ENCODE measurements at places on chromosomes 16 and 17.

- DNase-seq, result no peak
Observed at GRCh38 chr16:51450376-51450775, 299.3 kb upstream of the SALL1 start.

DNA sequence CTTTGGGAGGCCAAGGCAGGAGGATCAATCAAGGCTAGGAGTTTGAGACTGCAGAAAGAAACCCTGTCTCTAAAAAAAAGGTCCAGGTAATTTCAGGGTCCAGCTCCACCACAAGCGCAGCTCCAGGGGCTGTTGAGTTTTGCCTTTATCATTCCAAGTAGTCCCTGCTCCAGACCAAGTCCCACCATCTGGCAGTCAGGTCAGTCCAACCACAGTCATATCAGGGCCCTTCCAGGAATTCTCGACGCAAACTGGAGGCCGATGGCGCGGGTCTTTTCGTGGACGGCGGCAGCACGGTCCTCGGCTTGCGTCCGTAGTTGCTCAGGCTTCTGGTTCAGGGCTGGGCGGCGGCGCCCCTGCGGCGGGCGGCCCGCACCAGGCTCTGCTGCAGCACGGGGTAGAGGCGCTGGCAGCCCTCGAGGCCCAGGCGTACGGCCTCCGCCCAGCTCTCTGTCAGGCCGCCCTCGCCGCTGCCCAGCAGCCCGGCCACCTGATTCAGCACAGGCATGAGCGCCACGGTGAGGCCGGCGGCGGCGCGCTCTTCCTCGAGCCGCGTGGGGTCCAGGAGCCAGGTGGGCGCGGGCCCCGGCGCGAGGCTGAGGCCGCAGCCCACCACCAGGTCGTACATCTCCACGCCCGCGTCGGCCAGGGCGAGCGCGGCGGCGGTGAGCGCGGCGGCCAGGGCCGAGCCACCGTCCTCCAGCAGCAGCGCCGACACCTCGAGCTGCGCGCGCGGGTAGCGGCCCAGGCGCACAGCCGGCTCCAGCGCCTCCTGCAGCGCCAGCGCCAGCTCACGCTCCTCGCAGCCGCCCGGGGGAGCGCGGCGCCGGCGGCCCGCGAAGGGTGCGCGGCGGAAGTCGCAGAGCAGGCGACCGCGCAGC, 752 bp downstream of the EXOSC6 start:
- peak; percentile 44 for DNase-seq

DNA sequence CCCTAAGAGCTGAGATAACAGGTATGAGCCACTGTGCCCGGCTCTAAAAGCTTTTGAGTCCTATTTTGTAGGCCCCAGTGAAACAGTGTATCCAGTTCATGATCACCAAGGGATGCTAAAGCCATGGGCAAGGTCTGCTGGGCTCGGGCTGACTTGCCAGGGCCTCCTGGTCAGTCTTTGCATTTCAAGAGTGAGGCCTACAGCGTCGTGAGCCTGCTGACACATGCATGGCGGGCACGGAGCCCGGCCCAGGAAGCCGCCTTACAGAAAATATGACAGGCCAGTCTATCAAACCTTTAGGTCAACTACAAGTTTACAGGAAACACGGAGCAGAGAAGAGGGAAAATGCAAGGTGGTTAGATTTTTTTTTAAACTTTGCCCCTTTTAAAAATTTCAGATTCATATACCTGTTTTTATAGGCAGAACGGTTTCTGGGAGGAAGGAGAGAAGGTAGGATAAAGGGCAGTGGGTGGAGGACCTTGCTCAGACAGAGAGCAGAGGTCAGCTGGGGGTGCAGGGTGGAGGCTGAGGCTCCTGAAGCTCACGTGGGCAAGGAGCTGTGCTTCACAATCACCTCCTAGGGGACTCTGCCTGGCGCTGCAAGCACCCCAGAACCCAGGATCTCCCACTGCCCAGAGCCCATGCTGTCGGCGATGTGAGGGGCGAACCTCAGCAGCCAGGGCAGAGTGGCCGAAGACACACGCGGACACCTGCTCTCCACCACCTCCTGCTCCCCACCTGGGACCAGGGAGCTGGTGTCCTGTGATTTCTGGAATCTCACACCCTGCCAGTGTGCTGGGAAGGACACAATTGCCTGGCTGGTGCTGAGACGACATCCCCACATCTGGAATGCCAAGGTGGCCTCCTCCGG, 21.3 kb downstream of the C16orf95 start:
- no peak for DNase-seq

- peak; percentile 44 for DNase-seq
Observed at GRCh38 chr17:8846768-8847211, 20.7 kb downstream of the PIK3R6 start.

DNA sequence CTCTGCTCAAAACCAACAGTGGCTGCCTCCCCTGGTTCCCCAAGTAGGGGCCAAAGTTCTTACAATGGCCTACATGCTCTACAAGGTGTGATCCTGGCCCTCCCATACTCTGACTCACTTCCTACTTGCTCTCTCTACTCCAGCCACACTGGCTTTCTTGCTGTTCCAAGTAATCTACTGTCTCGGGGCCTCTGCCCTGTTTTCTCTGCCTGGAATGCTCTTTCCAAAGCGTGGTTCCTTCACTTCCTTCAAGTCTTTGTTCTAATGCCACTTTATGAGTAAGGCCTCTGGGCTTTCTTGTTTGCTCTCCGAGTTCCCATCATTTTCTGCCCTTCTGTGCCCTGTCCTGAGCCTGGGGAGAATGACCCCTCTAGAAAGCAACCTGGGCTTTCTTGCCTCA, 4.1 kb upstream of the CDH3 start:
- DNase-seq, result no peak

GRCh38 chr17:20089756-20090547, 80.8 kb downstream of the SPECC1 start:
- no peak for DNase-seq

- no peak for DNase-seq
Observed at GRCh38 chr17:77101521-77102410, 39.0 kb upstream of the SEC14L1 start.

DNA sequence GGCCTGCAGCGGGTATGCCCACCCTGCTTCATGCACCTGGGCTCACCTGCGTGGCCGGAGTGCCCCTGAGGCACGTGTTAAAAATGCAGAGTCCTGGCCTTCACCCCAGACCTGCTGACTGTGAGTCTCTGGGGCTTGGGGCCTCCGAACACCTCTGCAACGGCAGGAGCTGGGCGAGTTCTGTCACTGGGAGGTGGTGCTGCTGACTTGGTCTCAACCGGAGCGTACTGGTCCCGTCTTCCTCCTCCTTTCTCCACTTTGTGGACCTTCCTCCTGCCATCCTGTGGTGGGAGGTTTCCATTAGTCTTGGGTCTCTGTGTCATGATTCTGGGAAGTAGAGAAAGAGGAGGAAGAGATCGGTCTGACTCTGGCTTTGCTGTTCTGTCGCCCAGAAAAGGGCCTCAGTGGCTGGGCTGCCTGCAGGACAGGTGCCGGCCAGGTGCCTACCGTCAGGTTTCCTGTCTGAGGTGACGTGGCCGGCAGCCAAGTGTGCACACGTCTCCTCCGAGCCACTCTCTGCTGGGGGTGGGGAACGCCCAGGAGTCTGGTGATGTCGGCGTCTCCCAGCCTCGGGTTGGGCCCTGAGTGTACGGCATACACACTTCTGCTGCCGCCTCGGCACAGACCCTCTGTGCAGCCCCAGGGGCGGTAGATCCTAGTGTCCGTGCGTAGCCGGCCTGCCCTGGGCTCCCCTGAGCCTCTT, 6.9 kb downstream of the TSC2 start:
- no peak for DNase-seq

DNA sequence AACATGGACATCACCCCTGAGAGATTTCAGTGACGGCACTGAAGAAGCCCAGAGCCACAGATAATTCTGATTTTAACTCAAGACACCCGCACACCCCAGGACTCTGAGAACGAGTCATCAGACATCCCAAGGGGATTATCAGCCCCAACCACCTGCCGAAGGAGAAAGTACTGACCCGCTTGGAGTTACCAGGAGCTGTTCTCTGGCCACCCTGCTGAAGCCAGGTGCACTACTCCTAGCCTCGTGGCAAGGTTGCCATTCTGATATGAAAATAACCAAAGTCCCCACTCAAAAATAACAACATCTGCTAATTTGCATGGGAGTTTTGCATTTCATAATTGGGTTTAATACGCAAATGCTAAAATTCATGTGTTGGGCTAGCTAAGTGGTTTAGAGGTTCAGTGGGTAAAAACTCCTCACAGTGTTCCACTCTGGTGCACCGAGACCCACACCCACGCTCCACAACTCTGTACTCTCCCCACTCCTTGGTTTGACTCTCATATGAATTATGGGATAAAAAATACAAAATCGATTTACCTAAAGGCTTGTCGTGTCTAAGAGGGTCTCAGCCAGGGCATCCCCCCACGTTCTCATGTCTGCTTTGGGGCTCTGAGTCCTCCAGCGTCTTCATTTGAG, 143.0 kb upstream of the NOL11 start:
- no peak for DNase-seq

- DNase-seq, result no peak
Observed at GRCh38 chr17:45986056-45986455, 13.0 kb upstream of the STH start.

- DNase-seq, result peak; percentile 66
Observed at GRCh38 chr17:55238179-55238930, 26.4 kb upstream of the HLF start.

DNA sequence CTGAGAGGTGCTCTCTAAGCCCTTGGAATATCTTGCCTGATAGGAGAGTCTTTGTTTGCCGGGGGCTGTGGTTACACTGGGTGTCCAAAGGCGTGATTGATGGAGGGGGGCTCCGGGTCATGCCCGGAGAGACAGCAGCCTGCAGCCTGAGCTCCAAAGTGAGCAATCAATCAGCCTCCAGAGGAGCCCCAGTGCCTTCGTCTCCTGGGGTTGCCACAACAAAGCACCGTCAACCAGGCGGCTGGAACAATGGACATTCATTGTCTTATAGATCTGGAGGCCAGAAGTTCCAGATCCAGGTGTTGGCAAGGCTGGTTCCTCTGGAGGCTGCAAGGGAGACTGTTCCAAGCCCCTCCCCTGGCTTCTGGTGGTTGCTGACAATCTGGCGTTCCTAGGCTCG, 24.0 kb upstream of the GINS2 start:
- no peak for DNase-seq

GRCh38 chr17:82936768-82937171, 96.9 kb upstream of the ZNF750 start:
- no peak for DNase-seq

- DNase-seq, result no peak
Observed at GRCh38 chr16:68834550-68834949, 8.8 kb upstream of the TANGO6 start.

DNA sequence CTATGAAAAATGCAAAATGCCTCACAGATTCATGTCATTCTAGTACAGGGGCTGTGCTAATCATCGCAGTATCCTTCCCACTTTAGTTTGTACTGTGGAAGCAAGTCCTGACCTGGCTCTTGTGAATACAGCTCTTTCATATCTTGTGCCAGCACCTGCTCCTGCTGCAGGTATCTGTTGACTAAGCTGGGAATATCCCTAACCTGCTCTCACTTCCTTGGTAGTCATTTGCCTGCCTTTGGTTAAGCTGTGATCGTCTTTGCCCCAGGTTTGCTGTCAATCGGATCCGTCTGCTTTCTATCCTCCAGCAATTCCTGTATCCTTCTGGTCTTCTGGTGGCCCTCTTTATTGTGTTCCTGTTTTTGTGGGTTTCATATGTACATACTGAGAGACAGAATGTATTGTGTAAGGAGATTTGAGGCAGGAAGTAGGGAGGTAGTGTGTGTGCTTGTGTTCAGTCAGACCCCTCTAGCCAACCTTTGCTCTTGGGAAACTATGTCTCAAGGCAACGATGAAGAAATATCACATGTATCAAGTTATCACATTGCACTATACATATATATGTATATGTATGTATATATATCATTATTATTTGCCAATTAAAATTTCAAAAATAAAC, 7.7 kb upstream of the GINS3 start:
- peak; percentile 51 for DNase-seq

GRCh38 chr17:60149691-60150582, at the start of gene CA4:
CA4 (plus strand) TSS chr17:60149973; CDS start chr17:60150035, 62 bp downstream.
- no peak for DNase-seq

- DNase-seq, result peak; percentile 36
Observed at GRCh38 chr16:56451753-56452689, 667 bp downstream of the OGFOD1 start.

- DNase-seq, result no peak
Observed at GRCh38 chr16:86120201-86121192, 221.5 kb downstream of the IRF8 start.

DNA sequence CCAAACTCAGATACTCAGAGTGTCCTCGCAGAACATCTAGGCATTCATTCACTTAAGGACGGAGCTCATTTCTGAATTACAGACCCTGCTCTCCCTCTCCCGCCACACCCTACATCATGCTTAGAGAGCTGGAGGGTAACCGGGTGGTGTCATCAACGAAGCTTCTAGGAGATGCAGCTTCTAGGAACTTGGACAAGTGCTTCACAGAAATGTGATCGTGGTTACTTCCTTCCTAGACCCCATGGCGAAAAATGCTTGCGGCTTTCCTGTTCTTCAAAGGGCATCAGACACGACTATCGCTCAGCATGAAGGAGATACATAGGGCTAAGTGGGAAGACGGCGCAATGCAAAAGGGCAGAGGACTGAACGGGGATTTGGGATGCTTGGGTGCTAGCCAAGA, 126.8 kb downstream of the ZFHX3 start:
- DNase-seq, result peak; percentile 64

- DNase-seq, result peak; percentile 33
Observed at GRCh38 chr16:88534638-88535190, 35.5 kb upstream of the ZC3H18 start.

DNA sequence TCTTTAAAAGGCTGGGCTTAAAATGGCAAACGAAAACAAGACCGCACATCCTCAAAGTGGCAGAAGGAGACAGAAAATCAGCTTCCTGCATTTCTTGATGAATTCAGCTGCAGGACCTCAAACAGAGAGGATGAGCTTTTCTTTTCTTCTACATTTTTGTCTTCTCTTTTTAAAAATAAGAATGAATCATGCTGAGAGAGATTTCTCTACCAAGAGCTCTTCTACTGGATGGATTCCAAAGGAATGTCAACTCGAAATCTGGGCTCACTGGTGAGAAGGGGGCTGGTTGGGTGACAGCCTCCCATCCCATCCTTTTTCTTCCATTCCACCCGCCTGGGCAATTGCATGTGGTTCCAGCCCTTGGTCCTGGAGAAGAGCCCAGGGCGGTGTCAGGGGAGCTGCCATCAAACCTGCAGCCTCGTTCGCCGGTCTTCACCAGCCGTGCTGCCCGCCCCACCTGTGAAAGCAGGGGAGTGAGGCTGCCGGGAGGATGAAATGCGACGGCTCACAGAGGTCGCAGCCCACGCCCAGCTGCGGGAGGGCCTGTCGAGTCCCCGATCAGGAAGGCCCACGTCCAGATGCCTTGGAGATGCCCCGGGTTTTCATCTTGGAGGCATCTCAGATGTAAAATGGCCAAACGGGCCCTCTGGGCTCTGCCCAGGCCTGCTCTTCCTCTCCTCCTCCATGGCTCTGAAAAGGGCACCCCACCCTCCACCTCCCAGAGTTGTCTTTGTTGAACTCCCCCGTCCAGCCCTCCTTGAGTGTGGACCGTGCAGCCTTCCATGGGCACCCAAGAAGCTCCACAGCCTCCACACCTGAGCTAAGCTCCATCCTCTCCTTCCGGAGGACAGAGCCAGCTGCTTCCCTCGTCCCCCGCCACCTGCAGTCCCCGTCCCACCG, 121.9 kb downstream of the FOXL1 start:
- DNase-seq, result no peak
